ENCODE measurements at places on chromosomes 3 and 15.

GRCh38 chr3:189309400-189309975, 137.7 kb downstream of the TPRG1 start:
- DNase-seq = no peak

GRCh38 chr3:149800693-149801092, 8.3 kb upstream of the ANKUB1 start:
- no peak for DNase-seq

GRCh38 chr3:142613491-142613890, 17.3 kb downstream of the PLS1 start:
- DNase-seq = no peak

DNA sequence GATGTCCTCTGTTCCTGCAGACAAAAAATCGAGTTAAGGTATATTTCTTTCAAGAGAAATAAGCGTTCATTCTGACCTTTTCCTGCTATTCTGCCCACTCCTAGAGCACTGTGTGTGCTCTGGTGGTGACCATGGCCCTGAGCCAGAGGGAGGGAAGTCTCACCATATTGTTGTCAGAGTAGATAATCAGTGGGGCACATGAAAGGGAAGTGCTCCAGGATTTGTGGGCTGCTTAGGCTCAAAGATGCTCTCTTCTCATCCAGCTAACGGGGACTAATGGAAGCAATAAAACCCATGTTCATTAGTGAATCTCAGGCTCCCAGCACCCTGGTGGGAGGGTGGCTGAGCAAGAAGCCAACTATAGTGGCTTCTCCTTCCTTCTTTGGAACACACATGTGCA, 70.7 kb upstream of the EOMES start:
- DNase-seq = no peak

- DNase-seq = peak; percentile 96
Measured at GRCh38 chr3:44761424-44762169, at the start of the genes KIAA1143 and KIF15. Gene KIAA1143, minus strand, starts transcription at chr3:44761619. Its CDS starts 17 bp downstream, at chr3:44761602. Gene KIF15, plus strand, starts transcription at chr3:44761794. Its CDS starts 72 bp downstream, at chr3:44761866.

GRCh38 chr15:35630532-35630931, 84.6 kb upstream of the DPH6 start:
- DNase-seq = no peak

- no peak for DNase-seq
Measured at GRCh38 chr15:25090073-25090733, 135.4 kb downstream of the SNRPN start.

DNA sequence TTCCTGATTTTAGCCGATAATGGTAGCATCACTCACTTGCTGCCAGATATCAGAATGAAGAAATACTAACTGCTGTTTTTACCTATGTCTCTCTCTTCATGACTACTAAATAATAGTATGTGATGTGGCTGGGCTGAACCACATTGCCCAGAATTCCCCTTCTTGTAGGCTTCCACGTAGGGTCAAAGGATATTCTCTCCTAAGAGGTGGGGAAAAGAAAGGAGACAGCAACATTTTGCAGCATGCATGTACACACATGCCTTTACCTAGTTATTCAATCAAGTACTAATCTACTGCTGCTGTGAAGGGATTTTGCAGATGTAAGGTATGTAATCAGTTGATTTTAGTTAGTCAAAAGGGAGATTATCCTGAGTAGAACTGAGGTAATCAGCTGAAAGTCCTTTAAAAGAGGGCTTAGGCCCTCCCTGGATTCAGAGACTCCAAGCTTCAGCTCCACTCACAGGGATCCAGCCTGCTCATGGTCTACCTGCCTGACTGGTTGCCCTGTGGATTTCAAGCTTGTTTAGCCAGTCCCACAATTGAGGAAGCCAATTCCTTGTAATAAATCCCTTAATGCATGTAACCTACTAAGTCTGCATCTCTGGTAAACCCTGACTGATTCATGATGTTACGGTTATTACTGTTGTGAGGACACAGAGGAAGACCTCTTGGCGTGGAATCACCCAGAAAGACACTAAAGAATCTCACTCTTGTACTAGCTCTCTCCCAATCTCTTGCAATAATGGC, 20.4 kb downstream of the PLD1 start:
- DNase-seq = no peak

GRCh38 chr3:94036909-94037507, 8.6 kb upstream of the STX19 start:
- no peak for DNase-seq

DNA sequence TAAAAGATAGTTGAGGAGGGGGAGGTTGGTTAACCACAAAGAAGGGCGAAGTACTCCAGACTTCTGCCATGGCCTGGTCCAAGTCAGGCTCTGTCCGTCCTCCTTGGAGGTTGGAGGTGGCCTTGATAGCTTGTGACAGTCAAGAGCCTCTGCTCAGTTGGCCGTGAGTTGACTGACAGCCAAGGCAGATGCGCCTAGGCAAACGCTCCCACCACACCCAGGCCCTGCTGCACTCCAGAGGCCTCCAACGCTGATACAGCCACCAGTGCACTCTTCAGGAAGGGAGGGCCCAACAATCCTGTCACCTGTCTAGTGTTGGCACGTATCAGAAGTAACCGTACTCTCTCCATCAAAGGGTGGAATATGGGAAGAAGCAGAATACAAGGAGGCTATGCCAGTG, 9.3 kb downstream of the RBPMS2 start:
- no peak for DNase-seq

GRCh38 chr15:60047701-60048100, 43.6 kb downstream of the FOXB1 start:
- DNase-seq = no peak

DNA sequence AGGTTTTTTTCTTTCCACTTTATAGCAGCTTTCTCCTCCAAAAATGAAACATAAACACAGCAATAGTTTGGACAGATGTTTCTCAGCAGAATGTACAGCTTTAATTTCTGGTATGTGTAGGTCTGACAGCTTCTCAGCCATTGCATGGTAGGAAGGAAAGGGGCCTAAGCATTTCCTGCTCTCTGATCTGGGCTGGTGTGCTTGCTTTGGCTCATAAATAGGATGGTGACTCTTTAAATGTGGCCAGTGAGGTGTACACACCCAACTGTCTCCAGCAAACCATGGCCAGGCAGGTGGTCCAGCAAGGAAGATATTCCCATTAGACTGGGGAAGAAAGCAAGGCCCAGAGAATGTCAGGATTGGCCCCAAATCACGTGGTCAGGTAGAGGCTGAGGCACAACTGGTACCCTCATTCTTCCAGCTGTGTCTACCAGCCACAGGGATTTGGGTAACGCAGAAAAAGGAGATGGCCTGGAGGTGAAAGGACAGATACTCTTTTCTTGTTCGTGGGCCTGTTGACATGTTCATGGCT, 52.1 kb downstream of the ITGA11 start:
- DNase-seq = no peak

DNA sequence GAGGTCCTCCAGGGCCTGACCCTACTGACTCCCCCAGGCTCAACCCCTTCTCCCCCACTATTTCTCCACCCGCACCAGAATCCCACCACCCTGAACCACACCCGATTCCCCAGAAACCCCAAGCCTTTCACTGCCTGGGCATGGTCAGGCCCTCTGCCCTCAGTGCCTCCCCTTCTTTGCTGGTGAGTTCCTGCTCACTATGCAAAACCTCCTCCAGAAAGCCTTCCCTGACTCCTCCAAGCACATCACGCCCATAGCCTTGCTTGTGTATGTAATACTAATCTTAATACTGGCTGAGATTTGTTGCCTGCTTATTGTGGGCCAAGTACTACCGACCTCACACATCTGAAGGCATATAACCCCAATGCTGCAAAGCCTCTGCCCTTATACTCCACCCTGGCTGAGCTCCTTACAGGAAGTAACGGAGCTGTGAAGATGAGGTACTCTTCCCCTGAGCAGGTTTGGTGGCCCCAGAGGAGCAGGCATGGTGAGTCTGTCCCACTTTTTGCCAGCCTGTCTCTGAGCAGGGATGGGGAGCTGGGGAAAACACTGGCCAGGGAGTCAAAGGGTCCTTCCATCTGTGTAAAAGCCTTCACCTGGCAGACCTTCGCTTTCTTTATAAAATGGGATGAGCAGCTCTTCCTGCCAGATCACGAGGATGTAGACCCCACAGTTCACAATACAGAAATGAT, 9.5 kb downstream of the RAB6B start:
- no peak for DNase-seq

GRCh38 chr3:125556314-125556713, 36.3 kb upstream of the SNX4 start:
- DNase-seq = no peak

- DNase-seq = no peak
Measured at GRCh38 chr3:63193647-63194046, 84.5 kb upstream of the SYNPR start.

DNA sequence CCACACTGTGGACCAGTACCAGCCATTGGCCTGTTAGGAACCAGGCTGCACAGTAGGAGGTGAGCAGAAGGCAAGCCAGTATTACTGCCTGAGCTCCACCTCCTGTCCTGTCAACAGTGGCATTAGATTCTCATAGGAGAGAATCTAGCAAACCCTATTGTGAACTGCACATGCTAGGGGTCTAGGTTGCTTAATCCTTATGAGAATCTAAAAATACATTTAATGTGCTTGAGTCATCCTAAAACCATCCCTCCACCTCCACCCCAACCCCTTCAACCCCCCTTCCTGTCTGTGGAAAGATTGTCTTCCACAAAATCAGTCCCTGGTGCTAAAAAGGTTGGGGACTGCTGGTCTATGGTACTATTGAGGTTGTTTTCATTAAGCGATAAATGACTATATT, 49.3 kb upstream of the KCNAB1 start:
- no peak for DNase-seq

DNA sequence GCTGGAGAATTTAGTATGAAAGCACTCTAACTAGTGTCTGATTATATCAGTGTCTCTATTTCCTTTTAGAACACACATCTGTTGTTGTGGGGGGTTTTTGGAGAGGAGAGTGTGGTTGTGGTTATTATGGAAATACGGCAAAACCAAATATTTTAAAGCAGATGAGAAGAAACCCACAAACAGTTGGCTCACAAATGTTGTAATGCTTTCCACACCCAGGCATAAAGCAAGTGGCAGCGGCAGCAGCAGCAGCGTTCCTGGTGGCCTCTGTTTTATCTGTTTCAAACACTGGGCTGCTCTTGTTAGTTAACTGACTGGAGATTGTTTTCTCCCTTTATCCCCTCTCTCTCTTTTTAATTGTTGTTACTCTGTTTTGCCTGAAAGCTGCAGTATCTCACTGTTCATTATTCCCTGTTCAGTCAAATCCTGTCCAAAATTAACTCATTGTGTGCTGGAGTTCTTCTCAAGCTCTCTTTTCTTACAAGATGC, 1045.5 kb upstream of the NR2F2 start:
- no peak for DNase-seq

DNA sequence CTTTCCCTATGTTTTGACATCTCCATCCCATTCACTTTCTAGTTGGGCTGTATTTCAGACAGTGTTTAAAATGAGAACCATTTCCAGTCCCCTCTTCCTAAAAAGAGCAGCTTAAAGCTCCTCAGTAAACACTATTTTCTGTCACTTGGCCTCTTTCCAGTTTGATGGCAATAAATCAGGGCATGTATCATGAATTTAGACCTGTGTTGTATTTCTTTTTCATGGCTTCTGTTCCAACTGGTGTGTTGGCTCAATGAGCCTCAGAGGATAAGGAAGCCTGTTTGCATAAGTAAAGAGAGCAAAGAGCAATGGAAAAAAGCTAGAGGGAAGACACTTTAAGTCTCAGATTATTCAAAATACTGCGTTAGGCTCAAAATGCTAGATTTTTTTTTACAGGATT, 7.2 kb downstream of the CCDC80 start:
- DNase-seq = no peak

DNA sequence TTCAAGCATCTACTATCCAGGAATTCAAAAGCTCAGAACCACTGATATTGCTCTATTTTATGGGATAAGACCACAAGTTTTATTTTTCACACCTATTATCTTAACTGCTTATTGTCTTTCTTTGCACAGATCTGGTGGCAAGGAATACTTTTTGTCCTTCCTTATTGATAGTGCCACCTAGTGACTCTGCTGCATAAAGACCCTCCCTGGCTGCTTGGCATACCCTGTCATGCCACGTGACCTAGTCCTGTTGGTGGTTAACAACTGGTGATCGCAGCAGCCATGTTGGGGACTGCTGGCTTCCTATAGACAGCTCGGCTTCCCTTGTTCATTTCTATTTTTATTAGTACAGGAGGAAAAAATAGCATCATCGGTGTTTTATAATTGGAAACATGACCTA, 236.3 kb downstream of the MEX3B start:
- no peak for DNase-seq

- no peak for DNase-seq
Measured at GRCh38 chr3:9196020-9196419, 53.4 kb downstream of the SRGAP3 start.

DNA sequence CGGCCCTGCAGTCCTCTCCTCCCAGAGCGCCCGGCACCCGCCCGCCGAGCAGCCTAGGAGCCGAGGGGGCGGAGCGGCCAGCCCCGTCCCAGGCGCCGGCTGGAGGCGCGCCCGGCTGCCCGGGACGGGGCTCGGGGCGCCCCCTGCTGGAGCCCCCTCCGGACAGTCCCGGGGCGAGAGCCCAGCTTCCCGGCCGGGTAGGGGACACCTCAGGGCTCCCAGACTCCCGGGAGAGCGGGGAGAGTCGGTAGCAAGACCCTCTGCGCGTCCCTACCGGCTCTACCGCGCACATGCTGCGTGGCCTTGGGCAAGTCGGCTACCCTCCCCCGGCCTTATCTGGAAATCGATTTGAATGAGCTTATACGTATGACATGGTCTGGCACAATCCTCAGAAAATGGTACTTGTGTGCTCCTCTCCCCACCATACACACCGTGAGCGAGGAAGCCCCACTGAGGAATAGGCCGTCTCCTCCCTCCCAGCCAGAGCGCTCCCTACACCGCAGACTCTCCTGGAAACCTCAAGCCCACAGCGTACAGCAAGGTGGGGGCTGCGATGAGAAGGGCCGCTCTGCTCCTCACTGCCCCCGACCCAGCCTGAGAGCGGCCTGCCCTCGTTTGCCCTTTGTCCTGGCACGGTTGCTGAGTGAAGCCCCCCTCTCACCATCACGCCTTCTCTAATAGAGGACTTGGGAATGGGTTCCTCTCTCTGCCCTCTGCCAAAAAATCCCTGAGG, at the start of gene DAPK2:
Gene DAPK2 (minus strand): TSS at position 65 of the 733 bp plus-strand sequence. CDS start 6,224 bp downstream, outside the sequence.
- DNase-seq = peak; percentile 36

DNA sequence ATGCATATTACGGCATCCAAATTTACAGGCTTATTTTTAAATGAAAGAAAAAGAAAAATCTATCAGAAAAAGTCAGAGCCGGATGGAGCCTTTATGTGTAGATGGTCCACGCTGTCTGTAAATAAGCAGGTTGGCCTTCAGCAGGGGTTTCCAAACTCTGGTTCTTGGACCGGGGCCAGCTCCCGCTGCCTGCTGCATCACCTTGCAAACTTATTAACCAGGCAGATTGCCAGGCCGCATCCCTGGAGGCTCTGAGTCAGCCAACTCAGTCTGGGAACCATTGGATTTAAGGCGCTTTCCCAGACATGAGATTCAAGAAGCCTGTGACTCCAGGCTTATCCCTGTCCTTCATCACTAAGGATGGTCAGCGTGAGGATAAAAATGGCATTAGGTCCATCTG, 212.4 kb downstream of the OPA1 start:
- no peak for DNase-seq

GRCh38 chr3:28008235-28008634, 233.2 kb upstream of the CMC1 start:
- no peak for DNase-seq
